Tibial artery (tissue), 4 donors: ENCODE measurements at places on chromosomes 12 and 14.
A peak's percentile ranks its signal among the peaks of the same experiment; 100 is the strongest.

- DNase-seq, result no peak
Observed at GRCh38 chr12:92551853-92552397, 150.9 kb upstream of the PLEKHG7 start.

- DNase-seq, result no peak
Observed at GRCh38 chr12:95733141-95733825, 57.3 kb downstream of the NTN4 start.

DNA sequence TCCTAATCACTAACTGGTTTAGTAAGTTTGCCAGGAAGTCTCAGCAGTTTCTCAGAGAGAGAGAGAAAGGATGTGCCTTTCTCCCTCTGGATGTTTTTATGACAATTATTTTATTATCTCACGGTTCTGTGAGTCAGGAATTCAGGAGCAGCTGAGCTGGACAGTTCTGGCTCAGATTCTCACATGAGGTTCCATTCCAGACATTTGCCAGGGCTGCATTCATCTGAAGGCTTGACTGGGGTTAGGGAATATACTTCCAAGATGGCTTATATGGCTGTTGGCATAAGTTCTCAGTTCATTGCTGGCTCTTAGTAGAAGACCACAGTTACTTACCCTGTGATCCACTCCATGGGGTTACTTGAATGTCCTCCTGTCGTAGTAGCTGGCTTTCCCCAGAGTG is 101.2 kb upstream of the ATF7IP start:
- DNase-seq, result no peak

GRCh38 chr14:52918486-52918885 is 32.4 kb downstream of the FERMT2 start:
- no peak for DNase-seq

DNA sequence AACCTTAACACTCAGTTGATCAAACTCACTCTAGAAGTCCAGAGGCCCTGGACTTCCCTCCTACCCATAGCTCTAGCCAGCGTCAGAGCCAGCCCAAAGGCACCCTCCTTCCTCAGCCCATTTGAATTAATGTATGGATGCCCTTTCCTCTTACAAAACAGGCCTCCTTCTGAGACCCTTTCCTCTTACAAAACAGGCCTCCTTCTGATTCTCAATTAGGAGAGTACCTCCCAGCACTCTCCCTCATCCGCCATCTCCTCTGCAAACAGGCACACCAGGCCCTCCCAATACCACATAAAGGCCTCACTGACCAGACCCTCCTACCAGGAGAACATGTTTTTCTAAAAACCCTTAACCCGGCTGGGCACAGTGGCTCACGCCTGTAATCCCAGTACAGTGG is 65.7 kb downstream of the MOK start:
- DNase-seq, result no peak

GRCh38 chr12:6315704-6316597 is 5.5 kb downstream of the PLEKHG6 start:
- DNase-seq, result no peak

DNA sequence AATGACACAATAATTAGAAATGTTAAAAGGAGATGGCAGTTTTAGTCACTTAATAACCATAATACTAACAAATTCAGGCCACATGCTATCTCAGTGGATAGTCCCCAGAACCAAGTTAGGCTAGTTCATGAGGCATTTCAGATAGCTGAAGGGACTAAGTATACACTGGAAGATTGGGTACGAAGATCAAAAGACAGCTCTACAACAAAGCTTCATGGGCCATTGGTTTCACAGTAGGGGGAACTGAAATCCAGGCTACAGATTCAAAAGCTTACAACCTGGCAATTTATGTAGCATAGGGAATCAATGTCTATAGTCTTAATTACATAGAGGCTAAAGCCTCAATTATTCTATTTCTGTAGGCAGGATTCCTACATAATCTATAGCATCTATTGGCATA is 343.0 kb downstream of the RGS6 start:
- no peak for DNase-seq

- DNase-seq, result no peak
Observed at GRCh38 chr14:100441271-100441947, 118.3 kb downstream of the SLC25A47 start.

DNA sequence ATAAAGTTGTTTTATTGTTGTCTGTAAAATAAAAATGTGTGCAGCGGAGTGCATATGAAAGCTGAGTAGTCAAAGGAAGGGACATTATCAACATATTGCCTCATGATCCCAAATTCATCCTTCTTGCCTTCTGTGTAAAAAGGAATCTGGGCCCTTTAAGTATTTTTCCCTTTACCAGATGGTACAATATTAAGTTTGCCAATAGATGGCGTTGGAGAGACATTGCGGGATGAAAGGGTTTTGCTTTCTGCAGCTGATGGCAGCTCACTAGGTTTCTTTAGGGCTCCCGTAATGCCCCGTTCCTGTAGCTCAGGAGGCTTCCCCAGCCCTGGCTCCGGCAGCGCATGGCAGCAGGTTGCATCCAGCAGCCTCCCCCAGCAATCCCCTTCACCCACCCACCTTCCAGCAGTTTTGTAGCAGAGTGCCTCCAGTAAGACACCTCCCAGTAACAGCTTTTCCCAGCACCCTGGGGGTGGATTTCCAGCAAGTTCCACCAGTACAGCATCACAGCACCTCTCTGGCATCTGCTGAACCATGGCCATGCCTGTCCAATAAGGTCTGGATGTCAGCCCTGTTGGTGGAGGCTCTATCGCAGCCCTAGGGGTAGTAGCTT is 354.4 kb downstream of the MED13L start:
- DNase-seq, result no peak

- DNase-seq, result no peak
Observed at GRCh38 chr12:130764475-130765185, 48.5 kb upstream of the RIMBP2 start.

DNA sequence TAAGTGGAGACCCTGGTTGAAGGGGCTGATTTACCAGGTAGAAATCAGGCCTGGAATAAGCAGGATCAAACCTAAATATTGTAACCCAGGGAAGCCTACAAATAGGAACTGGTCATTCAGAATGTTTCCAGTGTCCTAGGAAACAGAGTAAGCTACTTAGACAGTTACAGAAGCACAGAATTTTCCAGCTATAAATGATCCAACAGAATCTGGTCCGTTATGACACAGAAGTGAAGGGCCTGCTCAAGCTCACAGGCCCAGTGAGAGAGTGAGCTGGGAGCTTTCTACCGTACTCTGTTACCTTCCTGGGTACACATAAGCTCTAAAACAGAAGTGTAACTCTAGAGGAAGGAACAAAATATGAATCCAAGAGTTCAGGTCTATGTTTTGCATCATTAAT is 119.1 kb downstream of the TTC7B start:
- no peak for DNase-seq

- no peak for DNase-seq
Observed at GRCh38 chr12:128661226-128661569, 162.6 kb downstream of the SLC15A4 start.

DNA sequence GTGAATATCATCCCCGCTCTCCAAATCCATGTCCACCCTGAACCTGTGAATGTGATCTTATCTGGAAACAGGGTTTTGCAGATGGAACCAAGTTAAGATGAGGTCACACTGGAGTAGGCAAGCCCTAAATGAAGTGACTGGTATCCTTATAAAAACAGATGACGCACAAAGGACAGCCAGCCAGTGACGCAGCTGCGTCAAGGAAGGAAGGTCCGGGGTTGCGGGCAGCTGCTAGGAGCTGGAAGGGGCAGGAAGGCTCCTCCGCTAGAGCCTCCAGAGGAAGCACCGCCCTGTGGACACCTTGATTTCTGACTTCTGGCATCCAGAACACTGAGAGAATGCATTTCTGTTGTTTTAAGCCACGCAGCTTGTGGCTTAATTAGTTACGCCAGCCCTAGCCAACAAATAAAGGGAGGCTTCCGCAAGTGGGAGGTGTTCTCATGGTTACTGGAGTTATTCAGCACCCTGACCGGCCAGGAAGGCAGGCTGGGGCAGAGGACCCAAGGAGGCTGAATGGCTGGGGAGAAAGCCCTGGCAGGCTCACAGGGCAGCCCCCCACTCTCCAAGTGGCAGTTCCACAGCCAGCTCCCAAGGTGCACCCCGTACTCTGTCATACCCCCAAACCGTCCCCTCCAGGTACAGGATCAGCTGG is 127.6 kb upstream of the NCOR2 start:
- DNase-seq, result no peak

- peak; percentile 71 for DNase-seq
Observed at GRCh38 chr14:67940486-67941455, 121.2 kb downstream of the RAD51B start.

DNA sequence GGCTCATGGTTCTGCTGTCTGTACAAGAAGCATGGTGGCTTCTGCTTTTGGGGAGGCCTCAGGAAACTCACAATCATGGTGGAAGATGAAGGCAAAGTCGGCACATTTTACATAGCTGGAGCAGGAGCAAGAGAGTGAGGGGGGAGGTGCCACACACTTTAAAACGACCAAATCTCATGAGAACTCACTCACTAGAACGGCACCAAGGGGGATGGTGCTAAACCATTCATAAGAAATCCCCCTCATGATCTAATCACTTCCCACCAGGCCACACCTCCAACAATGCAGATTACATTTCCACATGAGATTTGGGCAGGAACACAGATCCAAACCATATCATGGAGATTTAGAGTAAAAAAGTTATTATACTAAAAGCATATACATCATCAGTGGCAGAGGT is 13.6 kb upstream of the LEMD3 start:
- no peak for DNase-seq

DNA sequence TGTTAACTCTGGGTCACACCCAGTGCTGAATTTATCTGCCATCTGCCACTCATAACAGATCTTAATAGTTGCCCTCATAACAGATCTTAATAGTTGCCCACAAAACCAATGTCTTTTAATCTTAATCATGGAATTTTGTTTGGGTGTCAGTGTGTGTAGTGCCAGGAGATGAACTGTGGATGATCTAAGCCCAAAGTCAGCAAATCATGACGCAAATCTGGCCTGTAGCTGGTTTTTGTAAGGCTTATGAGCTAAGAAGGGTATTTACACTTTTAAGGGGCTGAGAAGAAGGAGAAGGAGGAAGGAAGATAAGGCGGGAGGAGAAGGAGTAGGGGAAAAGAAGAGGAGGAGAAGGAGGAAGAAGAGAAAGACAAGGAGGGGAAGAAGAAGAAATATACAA is 10.0 kb upstream of the IL26 start:
- no peak for DNase-seq

- no peak for DNase-seq
Observed at GRCh38 chr12:62876938-62877548, 57.9 kb downstream of the PPM1H start.

- no peak for DNase-seq
Observed at GRCh38 chr14:33542338-33543287, 408.3 kb downstream of the EGLN3 start.

DNA sequence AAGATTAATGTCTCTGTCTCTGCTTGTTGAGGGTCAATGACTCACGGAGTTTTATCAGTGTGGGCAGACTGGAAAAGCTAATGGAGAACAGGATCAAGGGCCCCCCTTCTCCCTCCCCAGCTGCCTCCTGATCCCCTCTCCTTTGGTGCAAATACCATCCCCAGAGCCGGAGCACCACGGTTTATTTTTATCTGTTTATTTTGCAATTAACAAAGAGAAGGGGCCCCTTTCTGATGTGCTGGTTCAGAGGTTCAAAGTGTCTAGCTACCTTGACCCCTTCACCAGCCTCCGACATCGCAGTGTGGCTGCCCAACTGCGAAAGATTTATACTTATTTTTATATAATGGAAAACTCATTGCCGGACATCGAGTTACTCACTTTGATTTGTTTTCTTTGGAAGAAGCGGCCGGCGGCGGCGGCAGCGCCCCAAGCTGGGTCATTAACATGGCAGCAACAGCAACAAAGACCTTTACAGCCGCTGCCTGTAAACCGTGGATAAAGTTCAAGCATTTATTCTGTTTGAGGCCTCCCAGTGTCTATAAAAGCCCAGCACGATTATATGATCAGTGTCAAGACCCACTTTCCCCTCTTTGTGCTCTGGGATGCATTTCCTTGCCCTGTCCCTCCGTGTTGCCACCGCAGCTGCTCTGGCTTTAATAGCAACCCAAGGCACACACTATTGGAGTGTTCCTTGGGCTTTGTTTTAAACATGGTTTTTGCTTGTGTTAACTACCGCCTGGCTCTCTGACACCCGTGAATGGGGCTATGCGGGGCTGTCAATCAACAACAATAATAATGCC is 47.4 kb upstream of the PARP11 start:
- no peak for DNase-seq

- DNase-seq, result no peak
Observed at GRCh38 chr14:33940561-33941011, 10.3 kb downstream of the EGLN3 start.

GRCh38 chr14:92475451-92476187 is 38.0 kb upstream of the RIN3 start:
- peak; percentile 78 for DNase-seq

DNA sequence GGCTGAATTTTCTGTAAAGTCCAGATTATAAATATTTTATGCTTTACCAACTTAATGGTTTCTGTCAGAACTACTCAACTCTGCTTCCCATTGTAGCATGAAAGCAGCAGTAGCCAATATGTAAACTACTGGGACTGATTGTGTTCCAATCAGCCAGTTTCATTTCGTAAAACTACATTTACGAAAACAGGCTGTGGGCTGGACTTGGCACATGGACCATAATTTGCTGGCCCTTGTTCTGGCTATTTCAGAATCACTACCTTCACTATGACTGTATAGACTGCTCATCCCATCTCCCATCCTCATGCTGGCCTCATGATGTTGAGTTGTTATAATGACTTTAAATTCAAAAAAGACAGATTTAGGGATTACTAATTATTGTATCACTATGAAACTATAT is 38.7 kb downstream of the FAR2 start:
- DNase-seq, result no peak

GRCh38 chr12:89504560-89505346 is 19.8 kb downstream of the GALNT4 start:
- DNase-seq, result no peak

- no peak for DNase-seq
Observed at GRCh38 chr12:2177003-2177402, 124.2 kb downstream of the CACNA1C start.

DNA sequence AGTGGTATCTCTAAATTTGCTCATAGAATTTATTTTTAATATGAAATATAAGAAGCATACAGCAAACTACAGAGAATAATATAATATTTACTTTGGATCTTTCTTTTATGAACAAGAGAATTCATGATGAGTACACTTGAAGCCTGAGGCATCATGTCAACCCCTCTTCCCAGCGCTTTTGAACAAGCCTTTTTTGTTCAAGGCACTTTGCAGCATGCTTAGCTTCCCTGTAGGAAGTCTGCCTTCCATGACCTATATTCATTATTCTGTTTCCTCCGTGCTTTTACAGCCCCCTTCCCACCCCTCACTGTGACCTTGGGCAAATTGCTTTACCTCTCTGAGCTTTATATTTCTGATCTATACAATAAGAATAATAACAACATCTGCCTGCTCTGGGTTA is 41.6 kb downstream of the SCN8A start:
- no peak for DNase-seq

GRCh38 chr12:62686938-62687337 is 220.3 kb downstream of the MON2 start:
- no peak for DNase-seq

GRCh38 chr12:106764220-106764619 is 10.3 kb upstream of the RIC8B start:
- no peak for DNase-seq

GRCh38 chr12:49553512-49554088 is 14.3 kb downstream of the MCRS1 start:
- no peak for DNase-seq

- DNase-seq, result no peak
Observed at GRCh38 chr12:50641566-50641965, 122.3 kb upstream of the ATF1 start.
